GM13977 (cell line): ENCODE measurements at places on chromosomes 12 and 14.

DNA sequence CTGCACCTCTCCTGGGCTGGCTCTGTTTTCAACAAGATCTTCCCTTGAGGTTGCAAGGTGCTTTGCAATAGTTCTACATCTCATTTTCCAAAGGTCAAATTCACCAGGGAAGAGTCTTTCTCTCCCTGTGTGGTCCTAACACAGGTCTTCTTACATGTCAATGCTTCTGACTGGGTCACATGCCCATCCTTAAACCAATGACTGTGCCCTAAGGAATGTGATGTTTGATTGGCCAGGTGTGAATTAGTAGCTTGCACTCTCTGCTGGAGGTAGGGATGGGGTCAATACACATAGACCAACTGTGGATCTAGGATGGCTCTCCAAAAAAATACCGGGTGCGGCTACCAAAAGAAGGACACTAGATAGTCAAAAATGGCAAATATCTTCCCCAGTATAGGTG lies 19.9 kb upstream of the KCNK10 start:
- DNase-seq, result no peak

DNA sequence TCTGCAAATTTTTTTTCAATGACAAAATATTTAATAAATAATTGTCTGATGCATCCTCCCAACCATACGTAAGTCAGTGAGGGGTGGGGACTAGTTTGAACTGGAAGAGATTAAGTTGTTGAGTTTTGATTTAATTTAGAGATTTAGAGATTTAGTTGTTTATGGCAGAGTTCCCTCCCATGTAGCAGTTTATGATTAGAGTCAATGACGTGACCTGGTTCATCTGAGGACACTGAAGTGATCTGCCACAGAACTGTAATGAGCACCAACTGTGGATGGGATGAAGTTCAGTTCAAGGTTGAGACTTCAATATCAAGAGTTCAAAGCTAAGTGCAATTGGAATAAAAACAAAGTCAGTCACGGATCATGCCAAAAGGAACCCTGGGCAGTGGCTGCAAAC lies 609.3 kb downstream of the NOVA1 start:
- DNase-seq, result no peak

DNA sequence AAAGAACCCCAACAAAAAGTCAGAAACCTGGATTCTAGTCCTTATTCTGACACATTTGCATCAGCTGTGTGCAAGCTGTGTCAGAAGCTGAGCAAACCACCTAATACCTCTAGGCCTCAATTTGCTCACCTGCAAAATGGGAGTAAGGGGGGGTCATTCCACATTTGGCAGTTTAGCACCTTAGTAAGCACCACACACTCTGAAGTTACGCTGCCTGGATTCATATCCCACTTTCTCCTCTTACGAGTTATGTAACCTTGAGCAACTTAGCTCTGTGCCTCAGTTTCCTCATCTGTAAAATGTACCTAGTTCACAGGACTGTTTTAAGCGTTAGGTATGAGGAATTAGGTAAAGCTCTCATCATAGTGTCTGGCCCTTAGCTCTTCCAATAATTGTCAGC lies 218.9 kb downstream of the PPM1H start:
- no peak for DNase-seq

DNA sequence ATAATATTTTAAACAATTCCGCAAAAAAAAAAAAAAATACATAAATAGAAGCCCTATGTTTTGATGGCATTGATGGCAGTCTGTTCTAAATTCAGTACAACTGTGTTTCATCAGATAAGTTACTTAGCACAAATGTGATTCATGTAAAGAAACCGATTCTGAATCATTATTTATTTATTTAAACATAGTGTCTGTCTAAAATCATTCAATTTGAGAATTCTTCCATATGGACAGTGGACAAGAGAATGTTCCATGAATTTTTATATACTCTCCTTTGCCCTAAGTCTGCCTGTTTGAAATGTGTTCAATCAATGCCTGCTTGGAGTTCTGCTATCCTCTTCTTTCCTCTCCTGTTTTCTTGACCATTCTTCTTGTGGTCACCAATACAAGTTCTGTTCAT lies 126.5 kb downstream of the PDE3A start:
- no peak for DNase-seq

- peak; percentile 67 for DNase-seq
Measured at GRCh38 chr12:111766608-111767361, at the start of gene ALDH2. TSS of gene ALDH2 (plus strand) at chr12:111766933. CDS start at chr12:111766983, 50 bp downstream.

- no peak for DNase-seq
Measured at GRCh38 chr12:42631513-42631912, 42.0 kb upstream of the PRICKLE1 start.

DNA sequence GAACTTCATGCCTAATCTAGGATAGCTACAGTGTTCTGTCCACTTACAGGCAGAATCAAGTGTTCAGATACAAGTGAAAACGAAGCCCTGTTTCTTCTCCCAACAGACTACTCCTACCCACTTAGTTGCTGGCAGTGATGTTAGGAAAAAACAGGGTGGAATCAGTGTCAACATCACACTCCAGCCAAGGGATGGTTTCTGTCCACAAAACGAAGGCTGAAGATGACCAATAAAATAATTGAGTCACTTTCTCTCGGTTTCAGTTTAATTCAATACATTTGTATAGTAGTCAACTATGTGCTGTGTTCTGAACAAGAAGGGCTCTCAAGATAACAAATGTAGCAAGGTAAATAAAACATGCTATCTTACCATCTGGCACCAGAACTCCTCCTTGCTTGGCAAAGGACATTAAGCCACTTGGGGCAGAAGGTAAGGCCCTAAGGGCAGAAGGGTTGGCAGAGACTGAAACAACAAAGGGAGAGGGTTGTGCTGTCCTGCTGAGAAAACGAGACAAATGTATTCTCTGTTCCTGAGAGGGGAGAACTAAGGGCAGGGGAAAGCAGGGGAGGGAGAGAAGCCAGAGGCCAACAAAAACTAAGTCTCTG lies 393.6 kb downstream of the DPF3 start:
- DNase-seq, result no peak
